Epithelial cell of proximal tubule (primary cell): ENCODE measurements at places on chromosomes 7 and 10. TPM values are rescaled to one million over a fixed set of nuclear protein-coding genes. Genes with fewer than 3 reads are reported as not detected.

The ATOH7 gene
- 0.58 TPM in 1 of 2 replicates, not detected in the other for total RNA-seq

The NKX2-3 gene
- not detected in 2 replicates for total RNA-seq

The NKX1-2 gene
- total RNA-seq = not detected in 2 replicates

The GLRX3 gene
- total RNA-seq = 133 and 175 TPM in 2 replicates

The LRRTM3 gene
- total RNA-seq = 0.06 TPM in 1 of 2 replicates, not detected in the other

The PON1 gene
- not detected in 2 replicates for total RNA-seq

The PRPS1L1 gene
- not detected in 2 replicates for total RNA-seq

The SLC29A3 gene
- total RNA-seq = 0.58 and 2.2 TPM in 2 replicates

The PRRT4 gene
- total RNA-seq = 1.3 TPM in 1 of 2 replicates, not detected in the other

The HMX2 gene
- total RNA-seq = not detected in 2 replicates

The RNF32 gene
- total RNA-seq = 0.35 and 0.36 TPM in 2 replicates

The PCGF6 gene
- 16.2 and 22.4 TPM in 2 replicates for total RNA-seq

The IFIT3 gene
- 5.3 and 10.5 TPM in 2 replicates for total RNA-seq

The CPEB3 gene
- 0.52 and 0.58 TPM in 2 replicates for total RNA-seq

The USP54 gene
- 13.7 and 17.2 TPM in 2 replicates for total RNA-seq

The CYP3A7 gene
- total RNA-seq = 0.12 TPM in 1 of 2 replicates, not detected in the other

The GRK5 gene
- total RNA-seq = 2.5 and 2.8 TPM in 2 replicates

The RPP38 gene
- 19.9 and 26.1 TPM in 2 replicates for total RNA-seq

The GPR85 gene
- 0.22 TPM in 1 of 2 replicates, not detected in the other for total RNA-seq

The VPS37D gene
- 4.1 and 12.2 TPM in 2 replicates for total RNA-seq

The DRGX gene
- total RNA-seq = not detected in 2 replicates

The VENTX gene
- not detected in 2 replicates for total RNA-seq

The STRIP2 gene
- 6.3 and 6.9 TPM in 2 replicates for total RNA-seq

The TMEM120A gene
- total RNA-seq = 7.6 and 13.6 TPM in 2 replicates

The PRSS37 gene
- total RNA-seq = not detected in 2 replicates

The RHOBTB1 gene
- total RNA-seq = 17.0 and 22.2 TPM in 2 replicates

The PDE1C gene
- total RNA-seq = 2.5 and 5.9 TPM in 2 replicates

The NXPH1 gene
- total RNA-seq = not detected in 2 replicates

The CPA2 gene
- 0.14 TPM in 1 of 2 replicates, not detected in the other for total RNA-seq

The AKR1C8 gene
- not detected in 2 replicates for total RNA-seq

The HOXA11 gene
- 10.7 and 12.5 TPM in 2 replicates for total RNA-seq

The EXOSC1 gene
- 34.2 and 65.3 TPM in 2 replicates for total RNA-seq

The UCMA gene
- total RNA-seq = not detected in 2 replicates

The ABCF2 gene
- 37.8 and 80.5 TPM in 2 replicates for total RNA-seq

The SYNPO2L gene
- not detected in 2 replicates for total RNA-seq
